ENCODE measurements at places on chromosomes 7 and 10.

- no peak for DNase-seq
Measured at GRCh38 chr10:61284222-61284890, 168.8 kb downstream of the TMEM26 start.

DNA sequence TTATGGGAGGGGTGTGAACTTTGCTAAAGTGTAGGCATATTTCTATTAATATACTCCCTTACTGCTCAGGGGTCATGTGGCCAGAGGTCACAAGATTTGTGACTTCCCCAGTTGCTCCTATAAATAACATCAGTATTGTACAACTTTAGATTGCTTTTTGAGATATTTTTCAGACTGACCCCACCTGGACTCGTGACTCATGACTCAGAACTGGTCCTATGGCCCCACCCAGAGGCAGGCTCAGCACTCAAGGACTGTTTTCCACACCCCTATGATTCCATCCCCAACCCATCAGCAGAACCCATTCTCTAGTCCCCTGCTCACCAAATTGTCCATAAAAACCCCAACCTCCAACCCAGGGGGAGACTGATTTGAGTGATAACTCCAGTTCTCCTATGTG lies 2.7 kb upstream of the CUL2 start:
- no peak for DNase-seq

DNA sequence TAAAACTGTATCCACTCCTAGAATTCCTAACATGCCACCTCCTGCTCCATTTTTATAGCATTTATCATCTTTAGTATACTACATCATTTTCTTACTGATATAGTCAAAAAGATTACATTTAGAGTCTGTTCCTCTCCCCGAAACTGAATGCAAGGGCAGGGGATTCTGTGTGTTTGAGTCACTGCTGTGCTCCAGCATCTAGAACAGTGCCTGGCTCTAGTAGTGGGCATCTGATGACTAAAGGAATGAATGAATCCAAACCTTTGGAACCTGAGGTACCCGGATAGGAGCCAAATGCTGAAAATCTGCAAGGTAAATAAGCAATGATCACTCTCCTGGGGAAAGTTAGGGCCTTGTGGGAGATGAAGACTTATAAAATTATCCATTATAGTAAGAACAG lies 18.9 kb downstream of the GOT1 start:
- no peak for DNase-seq

DNA sequence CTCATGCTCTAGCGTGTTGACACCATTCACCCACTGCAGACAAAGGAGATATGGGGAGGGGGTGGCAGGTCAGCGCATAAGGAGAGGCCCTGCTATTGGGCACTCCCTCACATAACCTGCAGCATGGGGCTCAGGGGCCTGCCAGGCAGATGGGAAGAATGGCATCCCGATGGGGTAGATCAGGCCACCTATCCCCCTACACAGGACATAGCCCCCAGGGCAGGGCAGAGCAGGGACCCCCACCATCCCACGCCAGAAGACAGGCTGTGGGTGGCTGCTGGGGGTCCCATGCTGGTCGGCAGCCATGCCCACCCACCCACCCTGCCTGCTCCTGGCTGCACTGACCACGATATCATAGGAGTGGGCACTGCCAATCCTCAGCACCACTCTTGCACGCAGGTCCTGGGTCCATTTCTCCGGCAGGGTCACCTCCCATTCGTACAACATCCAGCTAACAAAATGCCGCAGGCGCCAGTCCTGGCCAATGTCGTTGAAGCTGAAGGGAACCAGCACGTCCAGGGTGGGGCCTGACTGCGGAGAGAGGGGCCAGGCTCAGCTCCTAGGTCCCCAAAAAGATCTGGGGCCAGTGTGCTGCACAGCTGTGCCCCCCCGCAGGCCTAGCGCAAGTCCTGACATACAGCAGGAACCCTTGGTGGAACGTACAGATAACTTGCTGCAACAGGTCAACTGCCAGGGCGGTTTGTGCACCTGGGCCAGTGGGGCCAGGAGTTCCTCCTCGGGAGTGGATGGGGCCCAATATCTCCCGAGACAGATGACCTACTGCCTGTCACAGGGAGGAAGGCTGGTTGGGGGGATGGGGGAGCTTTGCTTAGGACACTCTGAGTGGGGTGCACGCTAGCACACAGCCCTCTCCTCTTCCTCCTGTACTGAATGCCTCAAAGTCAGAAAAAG lies 45.9 kb upstream of the ZNF479 start:
- DNase-seq: no peak

DNA sequence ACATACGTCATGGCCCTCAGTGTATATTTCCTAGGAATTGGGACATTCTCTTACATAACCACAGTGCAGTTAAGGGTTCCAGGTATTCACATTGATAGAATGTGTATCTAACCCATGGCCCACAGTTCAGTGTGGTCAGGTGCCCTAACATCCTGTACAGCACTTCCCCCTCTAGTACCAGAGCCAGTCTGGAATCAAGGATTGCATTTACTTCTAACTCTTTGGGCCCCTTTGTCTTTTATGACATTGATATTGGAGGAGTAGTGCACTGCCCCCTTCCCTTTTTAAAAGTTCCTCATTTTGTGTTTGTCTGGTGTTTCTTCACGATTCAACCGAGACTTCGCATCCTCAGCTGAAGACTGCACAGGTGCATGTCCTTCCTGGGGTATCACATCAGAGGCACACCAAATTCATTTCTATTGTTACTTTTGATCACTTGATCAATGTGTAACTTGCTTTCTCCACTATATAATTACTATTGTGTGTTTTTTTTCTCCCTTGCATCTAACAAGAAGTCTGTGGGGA lies 22.4 kb upstream of the NPFFR1 start:
- no peak for DNase-seq

DNA sequence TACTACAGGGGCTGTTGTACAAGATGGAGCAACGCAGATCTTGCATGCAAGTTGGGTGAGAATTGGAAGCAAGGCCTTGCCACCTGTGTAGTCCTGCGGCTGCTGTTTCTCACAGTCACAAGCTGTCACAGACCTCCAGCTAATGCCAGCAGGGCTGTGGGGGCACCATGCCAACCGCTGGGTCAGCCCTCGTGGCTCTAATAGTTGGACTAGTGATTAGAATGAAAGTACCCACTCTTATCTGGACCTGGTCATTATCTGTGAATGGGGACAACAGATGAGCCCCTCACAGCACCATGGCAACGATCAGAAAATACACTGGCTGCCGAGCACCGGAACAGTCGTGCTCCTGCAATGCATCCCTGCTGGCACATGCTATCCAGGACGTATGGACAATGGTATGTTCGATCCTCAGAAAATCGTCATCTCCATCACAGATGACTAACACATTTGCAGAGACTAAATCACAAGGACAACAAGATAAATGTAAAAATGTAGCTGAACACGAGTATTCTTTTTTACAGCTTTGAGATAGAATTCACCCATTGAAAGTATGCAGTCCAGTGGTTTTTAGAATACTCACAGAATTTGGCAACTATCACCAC lies 80.4 kb upstream of the CALN1 start:
- no peak for DNase-seq
